Progenitor cell of endocrine pancreas (in vitro differentiated cells): ENCODE measurements at places on chromosomes 4 and X. TPM values are rescaled to one million over a fixed set of nuclear protein-coding genes. Genes with fewer than 3 reads are reported as not detected.

GRCh38 chr4:185541251-185541727 is 6.0 kb upstream of the PDLIM3 start:
- H3K27ac ChIP-seq: no peak overlapping the region
- no peaks in the 10 kb centered on the region for H3K4me1 ChIP-seq
- no peak for DNase-seq
- no peak overlapping the region for H3K4me3 ChIP-seq

DNA sequence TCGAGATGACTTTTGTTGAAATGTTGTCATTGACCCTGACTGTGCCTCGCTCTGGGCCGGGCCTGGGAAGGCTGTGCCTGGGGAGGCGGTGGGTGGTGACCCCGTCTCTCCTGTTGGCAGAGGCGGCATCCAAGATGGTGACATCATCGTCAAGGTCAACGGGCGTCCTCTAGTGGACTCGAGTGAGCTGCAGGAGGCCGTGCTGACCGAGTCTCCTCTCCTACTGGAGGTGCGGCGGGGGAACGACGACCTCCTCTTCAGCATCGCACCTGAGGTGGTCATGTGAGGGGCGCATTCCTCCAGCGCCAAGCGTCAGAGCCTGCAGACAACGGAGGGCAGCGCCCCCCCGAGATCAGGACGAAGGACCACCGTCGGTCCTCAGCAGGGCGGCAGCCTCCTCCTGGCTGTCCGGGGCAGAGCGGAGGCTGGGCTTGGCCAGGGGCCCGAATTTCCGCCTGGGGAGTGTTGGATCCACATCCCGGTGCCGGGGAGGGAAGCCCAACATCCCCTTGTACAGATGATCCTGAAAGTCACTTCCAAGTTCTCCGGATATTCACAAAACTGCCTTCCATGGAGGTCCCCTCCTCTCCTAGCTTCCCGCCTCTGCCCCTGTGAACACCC is 36.4 kb downstream of the HTRA3 start:
- no peaks in the 10 kb centered on the region for H3K4me1 ChIP-seq
- peaks cover 7% of the 10 kb centered on the region for H3K27me3 ChIP-seq
- H3K4me3 ChIP-seq: no peak overlapping the region
- no peaks in the 10 kb centered on the region for H3K36me3 ChIP-seq
- no peak overlapping the region for H3K27ac ChIP-seq

GRCh38 chrX:108165383-108166111 is 74.0 kb downstream of the ATG4A start:
- peaks cover 6% of the 10 kb centered on the region for H3K36me3 ChIP-seq
- H3K4me3 ChIP-seq: no peak overlapping the region
- no peaks in the 10 kb centered on the region for H3K4me1 ChIP-seq

DNA sequence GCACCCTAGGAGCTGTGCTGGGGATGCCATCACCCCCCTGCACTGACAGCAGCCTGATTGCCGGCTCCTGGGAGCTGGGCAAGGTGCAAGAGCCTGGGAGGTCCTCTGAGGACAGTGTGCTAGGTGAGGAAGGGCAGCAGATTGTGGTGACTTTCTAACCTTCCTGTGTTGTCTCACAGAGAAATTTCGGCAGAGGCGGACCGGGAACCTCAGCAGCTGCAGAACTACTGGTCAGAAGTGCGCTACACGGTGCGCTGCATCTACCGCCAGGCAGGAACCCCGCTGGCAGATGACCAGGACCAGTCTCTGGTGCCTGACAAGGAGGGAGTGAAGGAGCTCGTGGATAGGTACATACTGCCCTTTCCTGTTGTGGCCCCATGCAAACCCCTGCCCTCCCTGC is 89.8 kb downstream of the FAM193A start:
- no peak overlapping the region for H3K4me3 ChIP-seq
- DNase-seq: no peak
- H3K27me3 ChIP-seq: no peaks in the 10 kb centered on the region
- no peaks in the 10 kb centered on the region for H3K4me1 ChIP-seq
- H3K27ac ChIP-seq: no peak overlapping the region

Gene ENPP6
- total RNA-seq: not detected in 2 replicates

Gene TMPRSS11B
- total RNA-seq: not detected in 2 replicates

- H3K27ac ChIP-seq: peak overlapping the region; percentile 56
- H3K4me3 ChIP-seq: no peak overlapping the region
- H3K27me3 ChIP-seq: no peaks in the 10 kb centered on the region
- H3K36me3 ChIP-seq: peaks cover 3% of the 10 kb centered on the region
Observed at GRCh38 chrX:119669424-119670037, 23.4 kb downstream of the SEPTIN6 start.

DNA sequence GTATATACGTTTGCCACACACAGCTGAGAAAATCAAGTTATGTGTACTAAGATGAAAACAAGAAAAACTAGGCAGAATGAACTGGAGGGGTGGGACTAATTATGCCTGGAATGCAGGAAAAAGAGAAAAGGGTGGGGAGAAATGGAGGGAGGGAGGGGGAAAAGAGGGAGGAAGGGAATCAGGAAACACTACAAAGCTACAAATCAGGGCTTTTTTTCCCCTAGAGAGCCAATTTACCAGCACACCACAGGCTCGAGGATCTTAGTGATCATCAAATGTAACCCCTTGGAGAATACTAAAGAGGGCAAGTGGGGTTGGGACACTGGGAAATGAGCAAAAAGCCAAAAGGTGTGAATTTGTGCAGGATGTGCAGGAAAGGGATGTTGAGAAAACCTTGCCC is 451.9 kb downstream of the SMARCA1 start:
- H3K27me3 ChIP-seq: no peaks in the 10 kb centered on the region
- no peak overlapping the region for H3K4me3 ChIP-seq
- H3K27ac ChIP-seq: no peak overlapping the region
- DNase-seq: no peak
- no peaks in the 10 kb centered on the region for H3K36me3 ChIP-seq

GRCh38 chr4:36549992-36550391 is 268.6 kb downstream of the DTHD1 start:
- peaks cover 1% of the 10 kb centered on the region for H3K4me1 ChIP-seq
- H3K4me3 ChIP-seq: no peak overlapping the region
- H3K27me3 ChIP-seq: no peaks in the 10 kb centered on the region
- no peak for DNase-seq
- no peaks in the 10 kb centered on the region for H3K36me3 ChIP-seq
- H3K27ac ChIP-seq: no peak overlapping the region

DNA sequence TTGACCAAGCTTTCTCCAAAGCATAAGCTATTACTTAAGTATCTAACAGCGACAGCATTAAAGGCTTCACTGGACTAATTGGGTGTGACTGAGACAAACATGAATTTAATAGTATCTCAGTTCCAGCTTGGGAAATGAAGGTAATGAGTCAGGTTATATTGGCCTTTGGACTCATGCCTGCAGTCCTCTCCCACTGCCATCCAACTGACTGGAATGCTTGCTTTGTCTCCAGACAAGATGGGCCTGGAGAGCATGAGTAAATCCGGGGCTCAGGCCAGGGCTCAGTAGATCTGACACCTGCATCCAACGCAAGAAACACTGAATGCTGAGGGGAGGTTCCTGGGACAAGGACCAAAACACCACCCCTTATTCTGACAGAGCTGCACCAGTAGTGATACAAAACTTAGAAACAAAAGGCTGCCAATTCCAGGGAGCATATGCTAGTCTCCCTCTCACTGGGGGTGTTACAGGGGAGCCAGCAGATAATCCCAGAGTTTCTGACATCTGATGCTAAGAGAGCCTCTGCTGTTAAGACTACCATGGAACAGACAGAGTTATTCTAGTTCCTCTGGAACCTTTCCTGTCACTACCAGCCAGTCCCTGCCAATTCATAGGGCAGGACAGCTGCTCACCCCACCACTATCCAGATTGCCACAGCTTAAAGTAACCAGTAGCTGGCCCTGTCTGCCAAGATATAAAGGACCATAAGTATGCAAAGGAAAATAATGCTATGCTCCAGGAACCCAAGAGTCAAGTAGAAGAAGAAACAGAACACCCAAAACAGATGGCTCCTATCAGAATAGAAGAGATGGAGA is 293.8 kb downstream of the IQCM start:
- H3K27me3 ChIP-seq: no peaks in the 10 kb centered on the region
- H3K27ac ChIP-seq: no peak overlapping the region
- no peak overlapping the region for H3K4me3 ChIP-seq
- peaks cover 5% of the 10 kb centered on the region for H3K4me1 ChIP-seq
- no peaks in the 10 kb centered on the region for H3K36me3 ChIP-seq
- DNase-seq: no peak

Gene GLOD5
- total RNA-seq: not detected in 2 replicates

Gene SFRP2
- total RNA-seq: 1.3 and 3.2 TPM in 2 replicates

DNA sequence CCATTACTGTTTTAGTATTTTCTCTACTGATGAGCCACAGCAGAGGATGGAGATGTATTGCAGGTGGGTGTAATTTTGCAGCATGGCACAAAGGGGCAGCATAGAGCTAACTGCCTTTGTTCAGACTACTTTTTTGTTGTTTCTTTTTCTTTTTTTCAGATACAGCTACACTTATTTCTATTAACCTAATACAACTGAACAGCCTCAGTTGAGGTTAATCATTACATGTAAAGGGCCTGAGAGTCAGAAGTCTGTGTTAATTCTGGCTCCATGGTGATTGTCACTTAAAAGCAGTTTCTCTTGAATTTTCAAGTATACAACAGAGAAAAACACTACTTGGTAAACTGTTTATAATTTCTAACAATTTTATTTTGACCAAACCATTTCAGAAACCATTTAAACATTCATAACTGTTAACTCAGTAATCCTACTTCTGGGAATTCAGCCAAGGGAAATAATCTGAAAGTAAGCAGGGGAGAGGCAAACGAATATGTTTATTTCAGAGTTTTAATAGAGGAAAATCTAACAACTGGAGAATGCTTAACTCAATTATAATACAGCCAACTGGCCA is 13.9 kb upstream of the PPEF2 start:
- DNase-seq: no peak
- peaks cover 4% of the 10 kb centered on the region for H3K4me1 ChIP-seq
- no peaks in the 10 kb centered on the region for H3K27me3 ChIP-seq
- peak overlapping the region; percentile 93 for H3K27ac ChIP-seq
- no peak overlapping the region for H3K4me3 ChIP-seq

GRCh38 chr4:61741327-61742096 is 541.4 kb downstream of the ADGRL3 start:
- no peaks in the 10 kb centered on the region for H3K4me1 ChIP-seq
- no peak overlapping the region for H3K27ac ChIP-seq
- no peaks in the 10 kb centered on the region for H3K36me3 ChIP-seq
- no peak overlapping the region for H3K4me3 ChIP-seq
- no peaks in the 10 kb centered on the region for H3K27me3 ChIP-seq
- DNase-seq: no peak

DNA sequence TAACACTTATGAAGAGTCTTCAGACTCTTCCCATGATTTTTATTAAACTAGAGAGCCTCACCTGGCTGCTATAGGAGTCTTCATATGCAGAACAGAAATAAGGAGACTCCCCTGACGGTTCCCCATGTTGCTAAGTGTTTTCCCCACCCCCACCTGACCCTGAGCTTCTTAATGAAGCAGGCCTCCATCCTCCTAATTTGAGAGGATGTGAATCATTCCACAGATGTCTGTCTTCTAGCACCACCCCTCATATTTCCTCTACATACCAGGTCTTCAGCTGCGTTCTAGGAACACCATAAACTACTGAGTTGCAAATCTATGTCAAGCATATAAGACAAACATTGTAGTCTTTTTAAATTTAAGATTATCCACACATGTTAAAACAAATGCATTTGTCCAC is 36.9 kb downstream of the RP2 start:
- H3K4me1 ChIP-seq: no peaks in the 10 kb centered on the region
- no peaks in the 10 kb centered on the region for H3K27me3 ChIP-seq
- no peak for DNase-seq

DNA sequence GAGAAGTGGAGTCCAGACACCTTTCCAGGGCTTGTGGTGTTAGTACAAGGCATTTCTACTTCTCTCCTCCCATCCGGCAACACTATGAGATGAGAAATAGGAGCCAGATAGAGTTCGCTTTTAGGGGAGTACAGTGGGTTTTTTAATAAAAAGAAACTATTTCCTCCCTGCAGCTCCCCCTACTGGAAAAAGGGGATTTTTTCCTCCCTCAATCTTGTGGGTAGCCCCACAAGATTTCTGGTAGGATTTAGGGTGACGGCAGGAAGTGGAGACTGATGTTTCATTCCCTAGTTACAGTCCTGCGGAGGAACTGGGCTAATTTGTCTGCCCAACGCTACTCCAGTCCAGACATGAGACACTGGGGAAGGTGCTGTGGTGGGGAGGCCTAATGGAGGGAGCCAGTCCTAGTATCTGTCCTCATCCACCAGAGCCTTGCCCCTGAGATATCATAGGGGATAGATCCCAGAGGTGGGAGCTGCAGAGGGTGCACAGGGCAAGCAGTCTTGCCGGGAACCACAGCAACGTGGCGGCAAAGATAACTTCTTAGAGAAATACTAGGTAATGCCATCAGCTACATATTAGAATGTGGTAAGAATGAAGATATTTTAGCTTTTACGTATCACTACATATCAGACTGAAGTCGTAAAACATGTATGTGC is 45.5 kb upstream of the PRKG2 start:
- H3K4me3 ChIP-seq: no peak overlapping the region
- no peak for DNase-seq
- peaks cover 8% of the 10 kb centered on the region for H3K4me1 ChIP-seq
- H3K27me3 ChIP-seq: no peaks in the 10 kb centered on the region

Gene CXCL5
- 0.34 and 0.58 TPM in 2 replicates for total RNA-seq

- H3K27me3 ChIP-seq: peaks cover 3% of the 10 kb centered on the region
- H3K27ac ChIP-seq: peak overlapping the region; percentile 99
- peaks cover 24% of the 10 kb centered on the region for H3K4me1 ChIP-seq
- no peak for DNase-seq
- H3K4me3 ChIP-seq: peak overlapping the region; percentile 100
Observed at GRCh38 chr4:41935652-41936021, 408 bp downstream of the TMEM33 start.

- no peaks in the 10 kb centered on the region for H3K4me1 ChIP-seq
Observed at GRCh38 chr4:159685340-159686092, 582.6 kb downstream of the RAPGEF2 start.

Gene RNF128
- 14.8 and 17.0 TPM in 2 replicates for total RNA-seq

DNA sequence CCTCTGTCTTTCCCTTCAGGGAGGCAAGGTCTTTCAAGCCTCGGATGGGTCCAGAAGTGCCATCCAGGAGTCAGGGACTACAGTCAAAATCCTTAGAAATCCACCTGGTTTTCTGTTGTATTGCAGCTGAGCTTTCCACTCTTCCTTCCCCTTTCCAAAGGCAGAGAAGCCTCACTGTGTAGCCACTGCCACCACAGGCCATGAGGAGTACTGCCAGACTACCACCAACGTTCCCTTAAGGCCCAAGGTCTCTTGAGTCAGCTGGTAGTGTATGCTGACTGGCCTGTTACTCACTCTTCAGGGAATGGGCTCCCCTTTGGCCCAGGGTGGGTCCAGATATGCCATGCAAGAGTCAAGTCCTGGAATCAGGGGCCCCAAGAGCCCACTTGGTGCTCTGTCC is 1454.1 kb downstream of the PCDH19 start:
- H3K27ac ChIP-seq: no peak overlapping the region
- no peaks in the 10 kb centered on the region for H3K27me3 ChIP-seq
- peaks cover 1% of the 10 kb centered on the region for H3K36me3 ChIP-seq

DNA sequence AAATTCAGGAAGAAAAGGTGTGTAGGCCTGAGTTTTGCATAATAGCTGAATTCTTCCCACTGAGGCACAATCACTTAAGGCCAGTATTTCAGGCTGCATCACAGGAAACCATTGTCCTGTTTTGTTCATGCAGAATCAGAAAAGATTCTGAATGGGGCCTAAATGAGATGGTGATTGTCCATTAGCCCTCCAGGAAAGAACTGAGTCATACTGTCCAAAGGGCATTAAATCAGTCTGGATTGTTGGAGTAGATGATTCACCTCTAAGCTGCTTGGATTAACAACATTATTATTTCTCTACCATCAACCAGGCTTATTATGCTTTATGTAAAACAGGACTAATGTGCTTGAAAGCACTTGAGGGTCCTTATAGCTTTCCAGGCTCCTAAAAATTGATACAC is 36.2 kb downstream of the CT47B1 start:
- no peaks in the 10 kb centered on the region for H3K4me1 ChIP-seq
- DNase-seq: no peak
- H3K27ac ChIP-seq: no peak overlapping the region
- no peaks in the 10 kb centered on the region for H3K27me3 ChIP-seq
